HuH-7 (cell line): ENCODE measurements at places on chromosomes 7 and 10.

DNA sequence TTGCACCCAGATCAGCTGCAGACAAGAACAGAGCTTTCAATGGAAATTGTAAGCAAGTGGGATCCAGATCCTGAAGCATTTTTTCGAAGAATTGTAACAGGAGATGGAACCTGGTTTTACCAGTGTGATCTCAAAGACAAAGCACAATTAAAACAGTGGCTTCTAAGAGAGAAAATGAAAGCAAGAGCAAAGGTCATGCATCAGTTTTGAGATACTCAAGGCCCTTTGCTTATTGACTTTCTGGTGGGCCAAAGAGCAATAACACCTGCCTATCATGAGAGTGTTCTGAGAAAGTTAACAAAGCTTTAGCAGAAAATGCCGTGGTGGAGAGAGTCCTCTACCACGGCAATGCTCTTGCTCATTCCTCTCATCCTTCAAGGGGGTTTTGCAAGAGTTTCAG is 194.8 kb downstream of the TMEM178B start:
- DNase-seq: no peak

DNA sequence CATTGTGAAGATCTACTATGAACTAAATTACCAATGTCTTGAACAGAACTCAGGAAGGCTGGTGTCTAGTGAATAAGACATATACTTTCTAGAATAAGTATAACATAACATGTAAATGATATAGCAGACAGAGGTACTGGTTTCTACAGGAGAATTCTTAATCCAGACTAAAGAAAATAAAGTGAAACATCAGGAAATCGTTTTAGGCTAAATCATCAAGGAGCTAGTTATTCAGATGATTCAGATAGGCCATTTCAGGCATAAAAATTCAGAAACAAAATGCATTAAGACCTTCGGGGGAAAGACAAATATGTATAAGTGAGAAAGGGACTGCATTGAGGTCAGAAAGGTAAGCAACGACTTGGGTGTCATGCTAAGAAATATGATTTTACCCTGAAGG is 170.6 kb downstream of the LRRN3 start:
- DNase-seq: no peak

DNA sequence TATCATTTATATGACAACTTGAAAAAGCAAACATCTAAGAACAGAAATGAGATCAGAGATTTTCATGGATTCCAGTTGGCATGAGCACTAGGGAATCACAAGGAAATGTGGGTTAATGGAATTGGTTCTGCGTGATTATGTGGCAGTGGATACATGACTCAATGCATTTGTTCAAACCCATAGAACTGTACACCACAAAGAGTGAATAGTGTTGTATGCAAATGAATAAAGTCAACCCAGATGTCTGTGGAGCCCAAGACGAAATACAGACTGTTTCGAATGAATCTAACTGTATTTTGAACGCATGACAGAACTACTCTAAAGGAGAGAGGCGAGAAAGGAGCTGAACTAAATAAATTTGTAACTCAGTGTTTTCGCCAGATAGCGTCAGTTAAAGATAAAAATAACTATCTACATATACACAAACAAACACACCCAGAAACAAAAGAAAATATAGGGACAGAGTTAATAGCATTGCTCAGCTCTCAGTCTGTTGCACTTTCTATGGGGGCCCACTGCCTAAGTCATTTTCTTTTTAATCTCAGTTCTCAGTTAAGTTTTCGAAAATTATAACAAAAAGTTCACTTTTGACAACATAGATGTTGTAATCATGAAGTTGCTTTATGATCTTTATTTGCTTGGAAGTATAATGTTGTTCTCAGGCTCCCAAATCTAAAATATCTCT is 636.7 kb upstream of the SEMA3D start:
- DNase-seq: no peak

- DNase-seq: no peak
Measured at GRCh38 chr7:114392686-114393085, 21.9 kb upstream of the FOXP2 start.

DNA sequence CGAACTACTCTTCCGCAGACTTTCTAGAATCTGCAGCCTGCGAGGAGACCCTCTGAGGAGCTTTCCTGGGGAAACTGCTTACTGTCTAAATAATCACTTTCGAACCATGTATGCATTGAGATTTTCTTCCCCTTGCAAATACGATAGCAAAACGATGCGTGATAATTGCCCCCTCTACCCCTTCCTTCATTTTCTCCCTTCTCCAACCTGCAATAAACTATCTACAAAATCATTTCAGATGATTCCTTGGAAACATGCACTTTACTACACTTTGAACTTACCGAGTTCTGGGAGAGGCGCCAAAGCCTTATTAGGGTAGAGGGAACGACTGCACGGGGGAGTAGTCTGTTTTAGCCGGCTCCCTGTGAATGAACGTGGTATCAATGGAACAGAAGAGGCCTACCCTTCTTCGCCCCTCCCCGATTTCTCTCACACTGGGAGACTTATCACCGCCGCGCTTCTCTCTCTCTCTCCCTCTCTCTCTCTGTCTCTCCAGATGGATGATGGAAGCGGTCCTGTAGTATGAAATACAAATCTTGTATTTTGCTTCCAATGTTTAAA is at the start of gene FGFBP3:
FGFBP3 (minus strand) TSS at position 370 of the 561 bp plus-strand sequence. CDS start 517 bp downstream, outside the sequence.
- no peak for DNase-seq

DNA sequence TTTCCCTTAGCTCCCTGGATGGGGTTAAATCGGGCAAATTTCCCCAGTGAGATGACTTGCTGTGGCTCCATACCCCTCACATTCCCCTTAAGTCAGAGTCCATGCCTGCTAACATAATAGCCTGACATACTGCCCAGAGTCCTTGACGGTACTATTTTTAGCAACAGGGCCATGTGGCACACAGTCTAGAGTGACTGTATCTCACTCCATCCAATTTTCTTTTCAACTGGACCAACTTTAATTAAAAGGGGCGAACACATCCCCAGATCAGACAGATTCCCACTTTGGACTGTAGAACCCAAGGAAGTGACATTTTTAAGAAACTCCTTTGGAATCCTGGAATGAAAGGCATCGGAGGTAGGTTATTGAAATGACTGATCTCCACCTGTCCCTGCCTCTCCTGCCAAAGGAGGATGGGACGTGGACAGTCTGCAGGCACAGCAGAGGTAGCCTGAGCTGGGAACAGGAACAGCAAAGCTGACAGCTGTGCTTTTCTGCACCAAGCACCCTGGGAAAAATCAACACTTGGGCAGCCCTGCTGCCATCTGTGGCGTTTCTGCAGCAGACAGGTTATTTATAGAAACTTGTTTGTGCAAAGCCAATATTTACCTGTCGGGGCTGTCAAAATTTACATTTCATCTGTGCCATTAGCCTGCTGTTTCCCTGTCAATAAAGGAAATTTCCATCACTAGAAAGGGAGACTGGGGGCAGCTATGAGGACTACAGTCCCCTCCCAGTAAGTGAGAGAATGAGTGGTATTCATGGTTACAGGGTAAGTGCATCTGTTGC is 221.5 kb upstream of the AOAH start:
- peak; percentile 65 for DNase-seq

DNA sequence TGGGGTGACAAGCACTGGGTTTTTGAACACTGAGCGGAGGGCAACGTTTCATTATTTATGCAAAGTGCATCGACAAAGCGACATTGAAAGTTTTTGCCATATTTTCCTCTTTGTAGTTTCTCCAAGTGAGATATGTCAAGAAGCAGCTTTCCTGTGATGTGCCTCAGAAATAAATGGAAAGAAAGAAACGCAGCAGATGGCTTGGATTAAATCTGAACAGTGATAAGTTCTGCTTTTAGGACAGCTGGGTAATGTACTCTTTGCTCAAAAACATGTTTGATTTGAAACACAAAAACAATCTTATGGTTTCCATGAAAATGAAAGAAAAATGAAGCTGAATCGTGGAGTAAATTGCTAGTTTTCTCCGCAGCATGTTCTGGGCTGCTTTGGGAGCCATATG is 166.3 kb downstream of the PTPRN2 start:
- DNase-seq: no peak

DNA sequence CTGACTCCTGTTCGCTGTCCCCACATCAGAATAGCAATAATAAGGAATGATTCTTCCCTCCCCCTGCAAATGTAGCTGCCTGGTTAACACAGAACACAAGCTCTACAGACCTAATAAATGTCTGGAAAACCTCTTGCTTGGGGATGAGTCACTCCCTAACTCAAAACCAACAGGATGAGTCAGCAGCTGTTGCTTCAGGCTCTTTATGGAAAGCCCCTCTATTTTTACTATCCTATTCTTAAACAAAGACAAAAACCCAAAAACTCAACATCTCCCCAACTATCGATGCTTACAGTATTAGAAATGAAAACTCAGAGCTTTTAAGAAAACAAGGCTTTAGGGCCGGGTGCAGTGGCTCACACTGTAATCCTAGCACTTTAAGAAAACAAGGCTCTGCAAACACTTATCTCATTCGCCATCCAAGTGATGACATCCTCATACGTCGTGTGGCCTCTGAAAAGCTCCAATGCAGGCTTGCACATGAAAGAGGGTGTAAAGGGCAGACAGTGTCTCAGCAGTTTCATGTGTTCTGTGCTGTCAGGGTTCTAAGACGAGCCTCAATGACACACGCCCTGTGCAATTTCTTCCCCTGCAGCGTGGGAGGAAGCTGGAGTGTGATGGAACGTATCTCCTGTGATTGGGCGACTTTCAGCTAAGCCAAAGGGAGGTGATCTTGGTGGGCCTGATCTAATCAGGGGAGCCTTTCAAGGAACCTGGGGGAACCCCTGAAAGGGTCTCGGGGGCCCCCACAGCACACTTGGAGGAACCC is 70.1 kb downstream of the AMZ1 start:
- DNase-seq: peak; percentile 64

- DNase-seq: peak; percentile 32
Measured at GRCh38 chr7:15291699-15292098, 270.1 kb downstream of the AGMO start.

GRCh38 chr10:125828311-125828710 is 5.0 kb downstream of the BCCIP start:
- DNase-seq: no peak

DNA sequence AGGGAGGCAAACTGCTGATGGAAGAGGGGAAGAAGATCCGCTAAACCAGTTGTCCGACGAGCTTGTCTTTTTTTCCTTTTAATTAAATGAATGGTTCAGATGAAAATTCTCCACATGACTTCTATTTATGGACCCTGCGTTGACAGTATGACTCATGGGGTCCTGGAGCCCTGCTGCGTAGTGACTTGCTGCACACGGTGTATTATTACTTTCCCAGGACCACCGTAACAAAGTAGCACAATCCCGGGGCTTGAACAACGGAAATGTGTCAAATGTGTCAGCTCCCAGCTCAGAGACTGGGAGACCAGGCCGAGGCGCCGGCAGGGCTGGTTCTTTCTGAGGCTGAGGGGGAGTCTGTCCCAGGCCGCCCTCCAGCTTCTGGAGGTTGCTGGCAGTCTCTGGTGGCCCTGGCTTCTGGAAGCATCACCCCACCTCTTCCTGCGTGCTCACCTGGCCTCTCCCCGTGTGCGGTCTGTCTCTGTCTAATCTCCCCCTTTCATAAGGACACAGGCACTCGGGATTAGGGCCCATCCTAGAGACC is 33.8 kb upstream of the MNX1 start:
- no peak for DNase-seq

DNA sequence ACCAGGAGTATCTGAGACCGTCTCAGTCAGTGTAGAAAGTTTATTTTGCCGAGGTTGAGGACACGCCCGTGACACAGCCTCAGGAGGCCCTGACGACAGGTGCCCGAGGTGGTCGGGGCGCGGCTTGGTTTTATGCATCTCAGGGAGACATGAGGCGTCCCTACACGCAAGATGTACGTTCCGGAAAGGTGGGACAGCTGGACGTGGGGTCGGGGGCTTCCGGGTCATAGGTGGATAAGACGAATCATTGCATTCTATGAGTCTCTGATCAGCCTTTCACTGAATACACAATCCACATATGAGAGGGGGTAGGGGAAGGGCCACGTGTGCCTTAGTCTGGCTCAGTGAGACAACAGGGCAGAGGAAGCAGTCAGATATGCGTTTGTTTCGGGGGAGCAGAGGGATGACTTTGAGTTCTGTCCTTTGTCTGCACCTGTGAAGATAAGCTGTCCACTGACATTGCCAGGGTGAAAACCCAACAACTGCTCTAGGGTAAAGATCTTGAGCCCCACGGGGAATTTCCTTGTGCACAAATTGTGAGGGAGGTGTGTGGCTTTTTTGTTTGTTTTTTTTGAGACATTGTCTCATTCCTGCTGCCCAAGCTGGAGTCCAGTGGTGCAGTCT is 66.2 kb downstream of the DNAJB6 start:
- no peak for DNase-seq

DNA sequence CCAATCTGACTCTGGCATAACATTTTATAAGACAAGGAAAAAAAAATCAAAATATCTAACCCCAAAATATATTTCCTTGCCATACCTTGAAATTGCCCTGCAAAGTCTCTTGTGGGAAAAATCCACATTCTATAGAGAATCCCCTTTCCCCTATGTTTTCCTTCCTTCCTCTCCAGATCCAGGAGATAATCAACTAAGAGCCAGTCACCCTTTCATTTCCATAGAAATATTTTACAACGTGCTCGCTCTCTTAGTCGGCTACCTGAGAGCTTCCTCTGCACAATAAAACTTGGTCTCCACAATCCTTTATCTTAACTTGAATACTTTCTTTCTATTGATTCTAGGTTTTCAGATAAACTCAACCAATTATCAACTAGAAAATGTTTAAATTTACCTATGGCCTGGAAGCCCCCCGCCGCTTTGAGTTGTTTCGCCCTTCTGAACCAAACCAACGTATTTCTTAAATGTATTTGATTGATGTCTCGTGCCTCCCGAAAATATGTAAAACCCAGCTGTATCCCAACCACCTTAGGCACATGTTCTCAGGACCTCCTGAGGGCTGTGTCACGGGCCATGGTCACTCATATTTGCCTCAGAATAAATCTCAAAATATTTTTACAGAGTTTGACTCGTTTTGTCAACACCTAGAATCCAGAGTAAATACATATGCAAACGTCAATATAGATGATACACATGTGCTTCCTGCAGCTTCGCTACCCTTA is 869 bp downstream of the PSAP start:
- DNase-seq: no peak

DNA sequence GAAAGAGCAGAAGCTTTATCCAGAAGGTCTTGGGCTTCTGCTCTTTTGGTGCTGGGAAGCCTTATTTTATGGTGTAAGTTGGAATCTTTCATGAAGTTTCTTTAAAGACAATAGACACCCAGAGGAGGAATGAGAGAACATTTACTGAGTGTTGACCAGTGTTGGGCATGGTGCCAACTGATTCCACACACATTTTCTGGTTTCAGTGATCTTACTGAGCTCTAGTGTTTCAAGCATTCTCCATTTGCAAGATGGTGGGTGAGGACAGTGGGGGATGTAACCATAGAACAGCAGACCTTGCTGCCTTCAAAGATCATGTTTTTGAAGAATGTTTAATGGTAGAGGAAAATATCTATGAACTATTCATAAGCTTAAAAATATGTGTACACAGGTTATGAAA is 114.6 kb downstream of the LRMDA start:
- DNase-seq: no peak

GRCh38 chr10:47438857-47439474 is 44.9 kb downstream of the ANXA8 start:
- peak; percentile 60 for DNase-seq

DNA sequence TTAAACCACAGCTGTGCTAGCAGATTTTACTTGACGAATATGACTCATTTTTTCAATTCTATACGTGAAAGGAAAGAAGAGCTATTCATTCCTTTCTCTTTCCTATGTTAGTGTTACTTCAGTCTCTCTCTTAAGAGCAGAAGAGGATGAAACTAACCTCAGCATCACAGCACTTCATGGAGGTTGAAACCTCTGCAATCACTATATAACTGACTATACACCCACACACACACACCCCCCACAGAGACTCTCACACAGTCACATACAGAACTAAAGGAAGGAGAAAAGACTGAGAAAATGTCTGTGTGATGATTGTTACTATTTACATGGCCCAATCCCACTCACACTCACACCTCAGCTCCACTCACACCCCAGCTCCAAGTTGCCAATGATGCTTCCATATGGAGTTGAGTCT is 104.2 kb downstream of the KIF20B start:
- no peak for DNase-seq
